ENCODE measurements at places on chromosomes 13 and 19.

DNA sequence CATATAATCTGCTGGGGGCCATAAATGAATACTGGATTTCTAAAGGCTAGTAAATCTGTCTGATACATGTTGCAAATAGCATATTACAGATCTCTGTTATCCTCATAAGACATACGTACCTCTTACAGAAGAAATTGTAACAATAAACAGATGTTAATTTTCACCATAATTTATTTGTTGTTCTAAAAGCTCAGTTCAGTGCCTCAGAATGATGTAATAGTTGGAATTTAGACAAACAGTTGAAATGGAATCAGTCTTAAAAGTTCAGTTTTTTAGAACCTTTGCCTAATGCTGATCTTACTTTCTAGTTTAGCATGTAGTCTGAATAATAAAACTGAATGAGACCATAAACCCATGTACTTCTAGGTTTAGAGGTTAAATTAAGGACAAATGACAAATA, 43.1 kb downstream of the B3GLCT start:
- no peak for DNase-seq

- no peak for DNase-seq
Measured at GRCh38 chr13:101627556-101627943, 175.1 kb downstream of the ITGBL1 start.

DNA sequence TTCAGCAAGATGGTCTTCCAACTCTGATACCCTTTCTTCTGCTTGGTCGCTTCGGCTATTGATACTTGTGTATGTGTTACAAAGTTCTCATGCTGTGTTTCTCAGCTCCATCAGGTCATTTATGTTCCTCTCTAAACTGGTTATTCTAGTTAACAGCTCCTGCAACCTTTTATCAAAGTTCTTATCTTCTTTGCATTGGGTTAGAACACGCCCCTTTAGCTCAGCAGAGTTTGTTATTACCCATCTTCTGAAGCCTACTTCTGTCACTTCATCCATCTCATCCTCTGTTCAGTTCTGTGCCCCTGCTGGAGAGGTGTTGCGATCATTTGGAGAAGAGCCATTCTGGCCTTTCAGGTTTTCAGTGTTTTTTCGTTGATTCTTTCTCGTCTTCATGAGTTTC, 18.7 kb downstream of the ACOD1 start:
- DNase-seq = no peak

DNA sequence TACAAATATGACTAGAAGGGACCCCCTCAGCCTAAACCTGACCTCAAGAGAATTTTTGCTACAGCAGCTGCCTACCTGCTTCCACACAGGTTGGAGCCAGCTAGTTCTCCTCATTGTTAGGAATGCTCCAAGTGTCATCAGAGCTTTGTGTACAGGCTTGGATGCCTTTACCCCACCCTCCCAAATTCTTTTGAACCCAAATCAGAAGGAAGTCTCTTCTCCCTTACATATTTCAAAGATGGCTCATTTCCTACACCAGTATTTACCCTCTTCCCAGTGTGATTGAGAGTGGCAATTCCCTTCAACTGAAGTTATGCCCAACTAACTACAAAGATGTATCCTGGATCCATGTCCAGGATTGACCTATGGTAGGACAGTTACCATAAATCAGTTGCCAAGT, 323.2 kb downstream of the OXGR1 start:
- no peak for DNase-seq

DNA sequence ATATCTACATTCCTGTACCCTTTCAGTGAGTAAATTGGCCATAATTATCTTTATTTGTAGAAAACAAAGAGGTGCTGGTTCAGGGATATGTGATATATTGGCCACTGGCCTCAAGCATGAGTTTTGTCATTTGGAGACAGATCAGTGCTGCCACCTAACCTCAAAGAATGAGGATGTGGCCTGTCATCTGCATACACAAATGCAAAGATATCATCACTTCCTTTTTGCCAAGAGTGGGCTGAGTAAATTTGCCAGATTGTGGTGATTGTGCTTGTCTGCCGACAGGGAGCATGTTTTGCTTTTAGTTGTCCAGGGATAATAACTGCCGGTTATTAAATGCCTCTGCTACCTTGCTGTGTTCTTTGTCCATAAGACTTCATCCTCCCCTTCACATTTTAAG, 44.2 kb downstream of the WASF3 start:
- no peak for DNase-seq

DNA sequence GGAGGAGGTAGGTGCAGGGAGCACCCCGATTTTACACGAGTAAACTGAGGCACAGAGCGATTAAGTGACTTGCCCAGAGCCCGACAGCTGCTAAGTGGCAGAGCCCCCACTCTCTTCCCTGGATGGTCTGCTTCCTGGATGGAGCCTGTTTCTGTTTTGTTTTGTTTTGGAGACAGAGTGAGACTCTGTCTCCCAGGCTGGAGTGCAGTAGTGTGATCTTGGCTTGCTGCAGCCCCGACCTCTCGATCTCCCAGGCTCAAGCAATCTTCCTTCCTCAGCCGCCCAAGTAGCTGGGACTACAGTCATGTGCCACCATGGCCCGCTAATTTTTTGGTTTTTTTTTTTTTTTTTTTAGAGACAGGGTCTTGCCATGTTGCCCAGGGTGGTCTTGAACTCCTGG, 17.3 kb downstream of the BICRA start:
- DNase-seq = no peak

DNA sequence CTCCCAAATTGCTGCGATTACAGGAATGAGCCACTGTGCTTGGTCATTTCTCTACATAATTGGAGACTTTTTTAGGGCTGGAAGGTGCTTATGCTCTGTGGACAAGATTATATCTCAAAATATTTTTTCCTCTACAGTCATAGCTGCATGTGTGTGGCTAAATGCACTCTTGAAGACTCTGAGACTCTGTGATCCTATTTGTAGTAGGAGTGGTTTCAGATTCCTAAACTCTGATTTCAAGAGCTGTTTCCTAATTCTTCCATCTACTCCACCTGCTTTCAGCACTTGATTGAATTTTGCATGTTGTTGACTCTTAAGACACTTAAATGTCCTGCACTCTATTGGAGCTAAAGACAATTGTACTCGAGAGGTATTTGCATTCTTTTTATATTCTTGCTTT, 78.0 kb downstream of the KLF5 start:
- DNase-seq = no peak

GRCh38 chr13:37534676-37535075, 63.9 kb downstream of the POSTN start:
- no peak for DNase-seq

DNA sequence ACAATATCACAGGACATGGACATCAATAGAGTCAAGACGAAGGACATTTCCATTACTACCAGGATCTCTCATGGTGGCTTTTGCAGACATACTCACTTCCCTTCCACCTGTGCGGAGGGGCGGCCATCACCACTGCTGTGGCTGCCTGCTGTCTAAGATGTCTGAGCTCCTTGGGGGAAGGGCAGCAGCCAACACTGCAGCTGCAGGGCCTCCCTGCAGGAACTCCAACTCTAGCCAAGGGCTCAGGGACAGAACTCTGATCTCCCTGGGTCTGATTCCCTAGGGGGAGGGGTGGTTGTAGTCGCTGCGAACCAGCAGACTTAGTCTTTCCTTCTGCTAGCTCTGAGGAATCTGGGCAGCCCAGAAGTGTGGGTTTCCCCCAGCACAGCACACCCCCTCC, 78.9 kb upstream of the ANKRD10 start:
- peak; percentile 5 for DNase-seq

- peak; percentile 6 for DNase-seq
Measured at GRCh38 chr13:89514534-89515312, 1832.8 kb upstream of the MIR17HG start.

DNA sequence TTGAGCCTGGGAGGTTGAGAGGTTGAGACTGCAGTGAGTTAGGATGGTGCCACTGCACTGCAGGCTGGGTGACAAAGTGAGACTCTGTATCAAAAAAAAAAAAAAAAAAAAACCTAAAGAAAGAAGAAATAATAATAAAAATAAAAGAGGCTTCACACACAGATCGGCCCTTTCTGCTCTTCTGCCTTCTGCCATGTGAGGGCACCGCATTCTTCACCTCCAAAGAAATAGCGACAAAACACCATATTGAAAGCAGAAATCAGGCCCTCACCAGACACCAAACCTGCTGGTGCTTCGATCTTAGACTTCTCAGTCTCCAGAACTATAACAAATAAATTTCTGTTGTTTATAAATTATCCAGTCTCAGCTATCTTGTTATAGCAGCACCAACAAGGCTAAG, 3.0 kb downstream of the ZNF649 start:
- DNase-seq = no peak

DNA sequence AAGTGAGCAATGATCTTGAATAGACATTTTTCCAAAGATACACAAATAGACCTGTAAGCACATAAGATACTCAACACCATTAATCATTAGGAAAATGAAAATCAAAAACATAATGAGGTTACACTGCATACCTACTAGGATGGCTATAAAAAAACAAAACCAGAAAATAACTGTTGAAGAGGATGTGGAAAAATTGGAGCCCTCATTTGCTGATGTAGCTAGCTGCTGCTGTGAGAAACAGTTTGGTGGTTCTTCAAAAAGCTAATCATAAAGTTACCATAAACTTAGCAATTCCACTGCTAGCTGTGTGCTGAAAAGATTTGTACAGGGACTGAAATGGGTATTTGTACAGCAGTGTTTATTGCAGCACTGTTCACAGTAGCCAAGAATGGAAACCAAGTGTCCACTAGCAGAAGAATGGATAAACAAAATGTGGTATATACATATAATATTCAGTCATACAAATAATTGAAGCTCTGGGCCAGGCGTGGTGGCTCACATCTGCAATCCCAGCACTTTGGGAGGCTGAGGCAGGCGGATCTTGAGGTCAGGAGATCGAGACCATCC, 46.2 kb downstream of the PDS5B start:
- DNase-seq = no peak

DNA sequence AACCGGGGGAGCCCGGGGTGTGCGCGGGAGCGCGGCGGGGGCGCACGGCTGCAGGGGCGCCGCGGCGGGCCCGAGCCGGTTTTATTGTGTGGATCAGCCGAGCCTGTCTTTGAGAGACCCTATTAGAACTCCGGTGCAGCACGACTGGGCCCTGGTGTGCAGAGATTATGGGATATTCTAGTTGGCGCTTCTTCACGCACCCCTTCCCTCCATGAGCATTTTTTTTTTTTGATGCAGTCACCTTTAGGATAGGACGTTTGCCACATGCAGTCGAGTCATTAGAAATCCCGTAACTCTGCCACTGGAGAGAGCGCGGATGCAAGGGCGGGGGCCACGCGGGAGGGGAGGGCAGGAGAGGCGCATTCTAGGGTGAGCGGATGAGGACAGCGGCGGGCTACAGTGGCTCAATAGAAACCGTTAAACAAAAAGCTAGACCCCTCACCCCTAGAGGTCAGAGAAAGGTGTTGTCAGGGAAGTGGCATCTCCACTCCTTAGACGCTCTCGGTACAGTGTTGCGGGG, 3.7 kb downstream of the FGF9 start:
- no peak for DNase-seq

DNA sequence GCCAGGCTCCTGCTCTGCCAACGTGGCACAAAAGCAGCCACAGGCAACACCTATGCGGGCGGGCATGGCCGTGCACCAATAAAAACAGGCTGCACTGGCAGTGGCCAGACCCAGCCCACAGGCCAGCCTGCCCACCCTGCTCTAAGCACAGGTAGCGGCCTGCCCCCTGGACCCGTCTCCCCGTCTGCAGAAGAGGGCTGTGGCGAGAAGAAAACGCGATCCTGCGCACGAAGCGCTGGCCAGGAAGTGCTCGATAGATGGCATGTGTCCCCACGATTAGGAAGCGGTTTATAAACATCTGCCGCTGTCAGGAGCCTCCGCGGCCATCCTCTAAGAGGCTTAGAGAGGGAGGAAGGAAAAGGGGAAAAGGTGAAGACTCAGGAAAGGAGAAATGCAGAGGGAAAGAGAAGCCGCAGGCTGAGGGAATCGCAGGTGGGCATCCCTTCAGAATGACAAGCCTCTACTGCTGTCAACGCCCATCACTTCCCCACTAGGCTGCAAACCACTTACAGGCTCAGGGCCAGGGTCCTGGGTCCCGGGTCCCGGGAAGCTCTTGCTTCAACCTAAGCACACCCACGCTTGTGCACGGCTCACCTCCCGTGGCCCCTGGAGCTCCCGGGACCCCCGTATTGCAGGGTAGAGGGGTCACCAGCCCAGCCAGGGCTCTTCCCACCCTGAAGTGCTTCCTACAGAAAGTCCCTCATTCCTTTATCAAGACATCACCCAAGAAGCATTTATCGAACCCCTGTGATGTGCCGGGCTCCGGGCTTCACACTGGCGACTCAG, 10.5 kb downstream of the MLLT1 start:
- DNase-seq = no peak

- DNase-seq = no peak
Measured at GRCh38 chr13:75620020-75620419, 16.1 kb upstream of the LMO7 start.

- DNase-seq = no peak
Measured at GRCh38 chr13:35920816-35921215, 210.4 kb downstream of the DCLK1 start.

GRCh38 chr19:46624958-46625661, at the start of gene PTGIR:
TSS of gene PTGIR (minus strand) at chr19:46625089. CDS start at chr19:46624225, 864 bp downstream.
- DNase-seq = no peak

DNA sequence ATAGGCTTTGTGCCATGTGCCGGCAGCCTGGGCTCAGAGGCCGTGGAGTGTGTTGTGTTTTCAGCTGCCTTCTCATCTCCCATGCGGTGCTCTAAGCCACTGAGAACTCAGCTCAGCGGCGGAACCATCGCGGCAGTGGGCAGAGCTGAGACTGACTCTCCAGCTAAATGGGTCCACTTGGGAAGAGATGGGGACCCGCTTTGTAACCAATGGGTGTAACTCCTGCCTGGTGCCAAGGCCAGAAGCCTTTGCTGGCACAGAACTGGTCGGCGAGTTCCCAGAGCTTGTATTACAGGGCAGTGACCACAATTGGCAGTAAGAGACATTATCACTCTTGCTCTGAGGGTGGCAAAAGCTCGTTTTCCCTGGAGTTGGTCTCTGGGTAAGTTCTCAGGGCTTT, 183.0 kb downstream of the STK24 start:
- DNase-seq = no peak

- DNase-seq = no peak
Measured at GRCh38 chr19:52039169-52039568, 9.5 kb downstream of the ZNF432 start.

GRCh38 chr19:13033819-13034611, 38.7 kb downstream of the NFIX start:
- no peak for DNase-seq

DNA sequence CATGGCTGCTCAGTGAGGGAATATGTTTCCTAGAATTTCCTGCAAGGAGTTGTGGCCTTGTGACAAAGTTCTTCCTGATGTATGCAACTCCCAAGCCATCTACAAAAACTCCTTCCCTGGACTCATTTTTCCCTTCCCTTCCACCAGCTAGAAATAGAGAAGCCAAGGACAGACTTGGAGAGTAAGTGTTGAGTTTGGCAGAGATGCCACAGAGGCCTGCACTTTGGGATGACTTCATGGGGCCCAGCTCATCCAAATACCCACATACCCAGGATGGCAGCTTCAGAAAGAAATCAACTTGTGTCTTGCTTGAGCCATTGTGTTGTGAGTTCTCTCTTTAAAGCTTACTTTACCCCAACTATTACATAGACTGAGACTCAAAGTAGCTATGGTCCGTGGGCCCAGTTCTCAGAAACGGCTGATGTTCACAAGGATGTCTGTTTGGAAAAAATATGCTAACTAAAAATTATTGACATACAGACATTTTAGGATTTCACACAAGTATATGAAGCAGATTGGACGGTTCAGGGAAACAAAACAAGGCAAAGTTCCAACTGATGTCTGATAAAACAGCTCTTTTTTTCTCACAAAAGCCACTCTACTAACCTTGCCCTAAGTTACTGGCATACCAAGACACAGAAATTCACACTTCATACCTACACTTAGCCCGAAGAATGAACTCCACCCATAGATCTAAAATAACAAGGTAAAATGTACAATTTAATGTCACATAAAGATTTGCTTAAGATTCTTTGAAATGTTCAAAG, 107.9 kb downstream of the NALCN start:
- no peak for DNase-seq
